A172 (cell line): ENCODE measurements at places on chromosomes 3 and 15. TPM values are rescaled to one million over a fixed set of nuclear protein-coding genes. Genes with fewer than 3 reads are reported as not detected.

Gene NR2F2
- total RNA-seq: 9.2 and 16.2 TPM in 2 replicates

Gene CDHR4
- total RNA-seq: not detected in 2 replicates

Gene TMCO5A
- total RNA-seq: not detected in 2 replicates

Gene MAP4
- 66.0 and 87.0 TPM in 2 replicates for total RNA-seq

Gene SPTBN5
- 0.16 and 0.22 TPM in 2 replicates for total RNA-seq

DNA sequence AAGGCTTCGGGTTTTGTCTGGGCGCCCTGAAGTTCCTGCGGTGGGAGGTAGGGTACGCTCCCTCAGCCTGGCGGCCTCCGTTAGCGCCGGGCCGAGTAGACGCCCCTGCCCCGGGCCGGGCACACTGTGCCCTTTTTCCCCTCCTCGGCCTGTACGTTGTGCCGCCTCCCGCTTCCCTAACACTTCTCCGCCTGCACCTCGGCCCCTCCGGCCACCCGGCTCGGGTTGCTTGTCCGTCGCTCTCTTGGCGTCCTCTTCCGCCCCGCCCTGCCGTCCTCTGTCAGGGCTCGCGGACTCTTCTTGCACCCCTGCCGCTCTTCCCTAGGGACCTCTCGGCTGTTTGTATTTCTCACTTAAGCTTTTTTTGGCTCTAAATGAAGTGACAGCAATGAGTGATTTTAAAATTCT is 384 bp downstream of the KNL1 start:
- peak; percentile 33 for DNase-seq

- DNase-seq: no peak
These were observed 409.0 kb downstream of the VPS13C start for GRCh38 chr15:61651267-61651666.

- DNase-seq: peak; percentile 40
These were observed 384.8 kb upstream of the TGFBR2 start for GRCh38 chr3:30221619-30222018.

GRCh38 chr3:18099611-18100010 is 325.5 kb downstream of the SATB1 start:
- peak; percentile 54 for DNase-seq

DNA sequence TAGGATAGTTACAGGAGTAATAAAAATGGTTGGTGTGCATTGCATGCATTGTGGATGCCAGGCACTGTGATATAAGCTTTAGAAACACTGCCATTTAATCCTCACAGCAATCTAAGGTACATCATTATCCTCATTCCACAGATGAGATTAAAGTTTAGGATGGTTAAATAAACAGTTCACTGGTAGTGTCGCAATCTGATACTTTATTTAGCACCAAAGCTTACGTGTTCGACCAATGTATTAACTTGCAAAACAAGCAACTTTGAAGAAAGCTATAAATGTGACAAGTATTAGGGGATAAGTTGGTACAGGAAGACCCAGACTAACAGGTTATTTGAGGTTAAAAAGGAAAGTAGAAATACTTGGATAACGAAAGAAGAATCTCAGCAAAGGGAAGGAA is 150.5 kb upstream of the ZNF385D start:
- DNase-seq: no peak

DNA sequence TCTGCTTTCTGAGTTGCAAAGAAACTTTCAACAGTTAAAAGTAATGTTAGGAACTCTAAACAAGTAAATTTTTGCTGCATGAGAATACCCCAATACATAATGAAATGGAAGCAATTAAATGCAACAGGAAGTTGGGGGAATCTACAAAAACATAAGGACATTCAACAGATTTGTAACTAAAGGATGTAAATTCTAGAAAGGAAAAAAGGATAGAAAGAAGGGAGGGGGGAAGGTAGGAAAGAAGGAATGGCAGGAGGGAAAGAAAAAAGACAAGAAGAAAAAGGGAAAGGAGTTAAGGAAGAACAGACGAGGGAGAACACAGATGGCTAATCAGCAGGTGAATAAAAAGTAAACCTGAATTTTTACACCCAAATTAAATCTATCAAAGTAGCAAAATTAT is 22.3 kb upstream of the ANP32A start:
- no peak for DNase-seq

DNA sequence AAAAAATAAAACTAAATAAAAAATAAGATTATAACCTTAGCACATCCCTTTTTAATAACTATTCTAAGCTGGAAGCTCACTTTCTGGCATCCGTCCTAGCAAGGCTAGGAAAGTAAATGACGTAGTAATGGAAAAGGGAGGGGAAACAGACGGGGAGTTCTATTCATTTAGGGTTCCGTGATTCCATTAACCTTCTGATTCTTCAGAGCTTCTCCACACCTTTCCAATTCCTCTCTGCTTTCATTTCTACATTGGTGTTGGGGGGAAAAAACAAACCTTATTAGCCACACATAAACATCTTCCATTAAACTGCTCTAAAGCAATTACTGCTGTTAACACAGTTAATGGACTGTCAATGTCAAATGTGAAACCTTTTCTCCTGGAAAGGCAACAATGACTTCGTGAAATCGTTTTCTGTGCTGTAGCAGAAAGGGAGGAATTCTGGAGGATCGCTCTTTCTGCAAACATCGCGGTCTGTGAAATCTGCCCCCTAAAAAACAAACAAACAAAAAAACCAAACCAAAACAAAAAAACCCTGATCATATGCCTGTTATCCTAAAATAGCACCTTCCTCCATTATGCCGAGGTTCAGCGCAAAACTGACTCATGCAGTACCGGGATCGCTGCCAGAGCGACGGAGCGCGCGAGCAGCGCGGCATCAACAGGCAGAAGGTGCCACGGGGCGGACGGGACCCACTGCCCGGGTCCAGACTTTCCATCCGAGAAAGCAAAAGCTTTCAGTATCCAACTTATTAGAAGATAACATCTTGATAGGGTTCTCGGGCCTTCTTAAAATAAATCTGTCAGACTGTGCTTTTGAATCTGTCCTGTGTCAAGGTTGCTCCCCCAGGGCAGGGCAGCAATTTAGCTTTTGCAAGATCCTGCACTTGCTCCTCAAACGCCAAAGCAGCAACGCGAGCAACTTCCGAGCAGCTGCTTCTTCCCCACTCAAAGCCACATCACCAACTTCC is 156.2 kb downstream of the FGF12 start:
- peak; percentile 61 for DNase-seq

DNA sequence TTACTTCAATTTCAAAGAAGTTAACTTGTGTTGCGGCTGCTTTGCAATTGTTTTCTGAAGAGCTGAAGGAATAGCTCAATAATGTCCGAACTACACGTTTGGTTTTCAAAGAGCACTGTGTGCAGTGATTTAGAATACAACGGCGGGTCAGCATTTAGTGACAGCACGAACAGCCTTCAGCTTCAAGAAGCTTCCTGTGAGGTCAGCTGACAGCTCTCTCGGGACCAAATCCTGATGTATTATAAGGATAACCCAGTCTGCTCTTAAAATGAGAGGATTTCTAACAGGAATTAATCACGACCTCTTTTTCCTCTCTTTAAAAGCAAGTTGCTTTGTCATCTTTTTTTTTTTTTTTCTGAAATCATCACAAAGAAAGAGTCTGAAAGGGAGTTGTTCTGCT is 97.9 kb upstream of the UNC13C start:
- DNase-seq: no peak

GRCh38 chr3:128317698-128318231 is 148.9 kb downstream of the DNAJB8 start:
- DNase-seq: no peak

GRCh38 chr3:142165194-142165593 is 15.8 kb upstream of the TFDP2 start:
- DNase-seq: peak; percentile 29

GRCh38 chr3:161637559-161637958 is 141.0 kb downstream of the OTOL1 start:
- DNase-seq: no peak

DNA sequence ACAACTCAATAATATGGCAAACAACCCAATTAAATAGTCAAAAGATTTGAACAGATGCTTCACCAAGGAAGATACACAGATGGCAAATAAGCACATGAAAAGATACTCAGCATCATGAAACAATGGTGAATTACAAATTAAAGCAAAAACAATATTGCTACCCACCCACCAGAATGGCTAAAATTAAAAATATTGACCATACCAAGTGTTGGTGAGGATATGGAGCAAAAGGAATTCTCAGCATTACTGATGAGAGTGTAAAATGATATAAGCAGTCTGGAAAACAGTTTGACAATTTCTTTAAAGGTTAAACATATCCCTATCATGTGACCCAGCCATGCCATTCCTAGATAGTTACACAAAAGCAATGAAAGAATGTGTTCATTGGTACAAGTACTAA is 5.7 kb upstream of the PXYLP1 start:
- no peak for DNase-seq
